Esophagus squamous epithelium (tissue), 5 donors: ENCODE measurements at places on chromosomes 5 and 9.

GRCh38 chr9:18689921-18690320 is 216.0 kb downstream of the ADAMTSL1 start:
- no peak for DNase-seq

DNA sequence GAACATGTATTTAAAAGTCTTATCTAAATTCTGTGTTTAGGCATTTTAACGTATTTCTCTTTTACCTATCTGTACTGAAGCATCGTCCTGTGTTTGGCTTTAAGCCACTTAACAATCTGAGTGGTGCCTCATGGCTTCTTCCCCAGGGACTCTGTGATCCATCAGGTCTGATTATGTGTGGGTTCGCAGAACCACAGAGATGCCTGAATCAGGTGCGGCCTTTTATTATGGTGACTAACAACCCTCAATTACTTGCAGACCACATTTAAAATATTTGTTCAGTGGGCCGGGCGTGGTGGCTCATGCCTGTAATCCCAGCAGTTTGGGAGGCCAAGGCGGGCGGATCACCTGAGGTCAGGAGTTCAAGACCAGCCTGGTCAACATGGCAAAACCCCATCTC is 39.6 kb upstream of the SAP30L start:
- no peak for DNase-seq

DNA sequence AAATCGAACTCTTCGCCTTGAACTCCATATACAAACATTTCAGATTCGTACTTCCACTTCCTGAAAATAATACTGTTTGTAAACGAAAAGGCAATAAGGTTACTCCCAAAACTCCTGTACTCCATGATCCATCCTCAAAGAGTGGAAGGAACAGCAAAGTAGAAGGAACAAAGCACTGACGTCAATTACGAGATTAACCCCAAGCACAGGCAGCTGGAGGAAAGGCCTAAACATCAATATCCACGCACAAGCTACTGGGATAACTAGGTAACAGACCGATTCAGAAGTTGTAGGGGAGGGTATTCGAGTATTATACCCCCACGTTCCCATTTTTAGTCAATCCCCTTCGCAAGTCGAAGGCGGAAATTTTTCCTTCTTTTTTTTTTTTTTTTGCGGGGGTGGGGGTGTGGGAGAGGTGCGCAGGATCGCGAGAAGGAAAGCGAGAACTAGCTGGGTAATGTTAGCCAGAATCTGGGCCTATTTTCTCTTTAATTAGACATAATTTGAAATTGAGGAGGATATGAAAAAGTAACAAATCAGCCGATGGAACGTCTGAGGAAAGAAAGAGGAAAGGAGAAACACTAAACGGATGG is 909 bp downstream of the AFF4 start:
- DNase-seq: no peak

- DNase-seq: no peak
These were observed 7.1 kb upstream of the PLK2 start for GRCh38 chr5:58466939-58467338.

- no peak for DNase-seq
These were observed 140.5 kb upstream of the SLC30A5 start for GRCh38 chr5:68953231-68953874.

GRCh38 chr9:108095496-108095895 is 605.9 kb upstream of the KLF4 start:
- no peak for DNase-seq

DNA sequence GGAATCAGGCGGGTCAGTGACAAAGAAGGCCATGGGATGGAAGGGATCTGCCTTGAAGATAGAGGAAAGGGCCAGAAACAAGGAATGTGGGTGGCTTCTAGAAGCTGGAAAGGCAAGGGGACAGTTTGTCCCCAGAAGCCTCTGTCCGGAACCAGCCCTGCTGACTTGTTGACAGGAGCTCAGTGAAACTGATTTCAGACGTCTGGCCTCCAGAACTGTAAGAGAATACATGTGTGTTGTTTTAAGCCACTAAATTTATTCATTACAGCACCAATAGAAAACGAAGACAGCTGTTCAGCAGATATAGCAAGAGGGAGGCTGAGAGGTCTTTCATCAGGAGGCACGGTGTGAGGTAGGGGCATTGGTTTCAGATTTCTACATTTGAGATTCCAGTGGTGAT is 422.5 kb downstream of the KDM4C start:
- DNase-seq: no peak

DNA sequence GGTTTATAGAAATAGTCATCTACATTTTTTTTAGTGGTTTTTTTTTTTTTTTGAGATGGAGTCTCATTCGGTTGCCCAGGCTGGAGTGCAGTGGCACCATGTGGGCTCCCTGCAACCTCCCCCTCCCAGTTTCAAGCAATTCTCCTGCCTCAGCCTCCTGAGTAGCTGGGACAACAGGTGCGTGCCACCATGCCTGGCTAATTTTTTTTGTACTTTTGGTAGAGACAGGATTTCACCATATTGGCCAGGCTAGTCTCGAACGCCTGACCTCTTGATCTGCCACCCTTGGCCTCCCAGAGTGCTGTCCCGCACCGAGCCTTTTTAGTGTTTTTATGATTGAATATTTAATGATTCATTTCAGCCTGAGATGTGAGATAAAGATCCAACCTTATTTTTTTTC is 27.3 kb downstream of the ANKRD33B start:
- DNase-seq: no peak

DNA sequence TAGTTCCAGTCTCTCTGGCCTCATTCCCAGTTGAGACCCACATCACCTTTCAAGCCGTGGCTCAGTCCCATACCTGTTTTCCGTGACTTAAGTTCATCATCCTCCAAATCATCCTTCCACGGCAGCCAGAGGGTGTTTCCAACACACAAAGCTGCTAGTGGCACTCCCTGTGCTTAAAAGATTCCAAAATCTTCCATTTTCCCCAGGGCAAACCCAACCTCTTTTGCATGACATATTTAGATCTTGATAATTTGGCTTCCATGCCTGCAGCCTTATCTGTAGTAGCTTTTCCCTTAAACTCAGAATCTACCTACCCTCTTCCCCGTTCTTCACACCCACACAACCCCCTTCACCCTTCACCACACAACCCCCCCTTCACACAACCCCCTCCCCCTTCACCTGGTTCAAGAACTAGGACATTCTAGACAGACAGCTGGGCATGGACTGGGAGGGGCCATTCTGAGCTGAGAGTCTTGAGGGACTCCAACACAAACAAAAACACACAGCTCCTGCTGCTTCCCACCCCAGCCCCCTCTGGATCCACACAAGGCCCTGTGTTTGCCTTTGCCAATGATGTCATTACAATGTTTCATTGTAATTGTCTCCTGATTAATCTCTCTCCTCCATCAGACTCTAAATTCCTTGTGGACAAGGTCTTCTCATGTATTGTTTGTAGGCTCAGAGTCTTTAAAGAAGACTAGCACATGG is 268.2 kb downstream of the SH3GL2 start:
- no peak for DNase-seq

GRCh38 chr5:175606409-175606808 is 51.5 kb upstream of the HRH2 start:
- DNase-seq: no peak

DNA sequence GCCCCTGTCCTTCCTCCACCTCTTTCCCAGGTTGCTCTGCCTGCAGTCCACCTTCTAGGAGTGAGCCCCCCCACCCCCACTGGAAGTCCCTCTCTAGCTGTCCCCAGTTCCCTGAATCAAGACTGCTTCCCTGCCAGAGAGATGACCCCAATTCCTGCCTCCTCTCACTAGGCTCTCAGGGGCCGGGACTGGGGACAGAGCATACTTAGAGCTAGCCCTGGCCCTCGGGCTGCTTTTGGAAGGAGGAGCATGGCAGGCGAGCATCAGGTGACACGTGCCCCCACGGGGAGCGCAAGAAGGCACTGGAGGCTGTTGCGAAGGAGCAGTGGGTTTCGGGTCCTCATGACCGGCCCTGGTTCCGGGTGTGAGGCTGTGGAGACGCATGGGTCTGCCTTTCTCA is 9.7 kb downstream of the TRAF2 start:
- DNase-seq: no peak

DNA sequence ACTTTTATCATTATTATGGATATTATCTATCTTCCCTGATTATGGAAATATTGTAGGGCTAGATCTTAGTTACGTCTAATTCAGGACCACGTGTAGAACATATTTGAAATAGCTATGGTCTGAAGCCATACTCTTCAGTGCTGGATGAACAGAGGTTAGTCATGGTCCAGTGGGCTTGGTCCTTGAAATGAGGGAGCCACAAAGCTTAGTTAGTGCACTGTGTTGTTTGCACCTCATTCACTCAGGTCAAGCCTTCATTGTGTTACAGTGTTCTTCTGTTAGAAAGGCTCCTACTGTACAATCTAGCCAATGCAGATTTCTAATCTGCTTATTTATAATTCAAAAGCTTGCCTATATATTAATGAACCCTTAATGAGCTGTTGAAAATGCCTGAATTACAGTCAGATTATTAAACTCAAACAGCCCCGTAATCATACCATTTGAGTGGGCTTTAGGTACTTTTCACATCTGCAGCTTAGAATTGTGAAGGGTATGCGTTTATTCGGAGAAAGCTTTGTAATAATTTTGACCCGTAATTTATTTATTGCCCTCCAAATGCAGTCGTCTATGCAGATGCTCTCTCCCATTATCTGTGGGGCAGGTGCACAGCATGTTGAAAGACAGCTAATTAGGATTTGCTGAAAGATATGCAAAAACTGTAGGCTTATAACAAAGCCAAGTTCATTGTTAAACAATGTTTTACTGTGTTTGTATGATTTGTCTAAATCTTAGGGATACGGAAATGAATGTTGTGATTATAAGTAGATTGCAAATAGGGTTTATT is 164.9 kb downstream of the PBX3 start:
- no peak for DNase-seq
